ENCODE measurements at places on chromosomes 7 and 10.

DNA sequence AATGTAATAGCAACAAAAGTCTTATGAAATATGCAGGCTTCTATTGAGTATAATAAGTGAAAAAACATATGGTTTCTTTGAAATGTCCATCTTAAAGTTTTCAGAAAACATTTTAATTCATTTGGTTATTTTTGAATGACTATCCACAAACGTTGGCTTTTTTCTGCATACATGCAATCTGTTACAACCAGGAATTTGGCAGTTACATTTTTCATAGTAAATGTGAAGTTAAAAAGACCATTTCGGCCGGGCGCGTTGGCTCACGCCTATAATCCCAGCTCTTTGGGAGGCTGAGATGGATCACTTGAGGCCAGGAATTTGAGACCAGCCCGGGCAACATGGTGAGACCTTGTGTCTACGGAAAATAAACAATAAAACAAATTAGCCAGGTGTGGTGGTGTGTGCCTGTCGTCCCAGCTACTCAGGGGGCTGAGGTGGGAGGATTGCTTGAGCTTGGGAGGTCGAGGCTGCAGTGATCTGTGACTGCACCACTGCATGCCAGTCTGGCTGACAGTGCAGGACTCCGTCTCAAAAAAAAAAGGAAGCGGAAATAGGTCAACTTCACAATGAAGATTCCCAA is 73.9 kb upstream of the NMT2 start:
- no peak for DNase-seq

DNA sequence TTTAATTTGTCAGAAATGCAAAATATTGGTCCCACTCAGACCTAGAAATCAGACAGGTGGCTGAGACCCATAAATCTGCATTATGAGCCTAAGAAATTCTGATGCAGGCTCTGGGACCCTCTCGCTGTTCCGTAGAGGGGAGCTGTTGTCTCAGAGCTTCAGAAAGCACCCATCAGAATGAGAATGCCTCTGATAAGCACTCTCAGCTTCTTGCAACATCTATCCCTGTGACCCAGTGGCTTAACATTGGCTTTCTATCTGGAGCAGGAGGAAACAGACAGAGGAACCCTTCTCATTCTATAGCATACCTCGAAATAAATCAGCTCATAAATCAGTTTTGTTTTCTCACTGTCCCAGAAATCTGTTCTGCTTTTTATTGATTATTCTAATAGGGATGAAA is 184.6 kb upstream of the SP4 start:
- no peak for DNase-seq

GRCh38 chr10:107371801-107372200 is 207.3 kb upstream of the SORCS1 start:
- no peak for DNase-seq

- no peak for DNase-seq
Measured at GRCh38 chr10:13219685-13220670, 14.2 kb downstream of the UCMA start.

DNA sequence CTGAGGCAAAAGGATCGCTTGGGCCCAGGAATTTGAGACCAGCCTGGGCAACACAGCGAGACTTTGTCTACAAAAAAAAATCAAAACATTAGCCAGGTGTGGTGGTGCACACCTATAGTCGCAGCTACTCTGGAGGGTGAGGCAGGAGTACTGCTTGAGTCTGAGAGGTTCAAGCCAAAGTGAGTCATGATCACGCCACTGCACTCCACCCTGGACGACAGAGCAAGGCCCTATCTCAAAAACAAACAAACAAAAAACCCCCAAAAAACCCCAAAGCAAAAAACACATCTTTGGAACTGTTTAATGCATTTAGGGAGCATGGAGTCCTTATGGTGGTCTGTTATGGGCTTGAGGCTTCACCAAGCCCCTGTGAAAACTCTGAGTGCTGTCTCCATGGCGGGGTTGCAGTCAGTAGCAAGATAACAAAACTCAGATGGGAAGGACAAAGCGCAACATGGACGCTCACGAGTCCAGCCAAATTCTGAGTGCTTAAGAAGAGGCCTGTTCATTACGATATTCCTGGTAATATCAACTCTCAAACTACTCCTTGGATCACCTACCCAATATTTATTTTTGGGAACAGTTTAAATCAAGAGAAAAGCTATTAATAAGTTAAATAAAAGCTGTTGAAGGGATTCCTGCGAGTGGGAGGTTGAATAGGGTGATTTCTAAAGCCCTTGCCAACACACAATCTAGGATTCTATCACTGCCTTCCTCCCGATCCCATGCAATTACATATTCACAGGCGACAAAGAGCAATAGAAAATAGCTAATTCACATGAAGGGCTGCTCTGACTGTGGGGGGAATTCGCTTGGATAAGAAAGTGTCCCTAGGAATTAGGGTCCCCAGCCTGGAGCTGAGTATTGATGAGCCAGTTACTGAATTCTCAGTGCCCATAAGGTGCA is 123.3 kb downstream of the HIPK2 start:
- DNase-seq, result no peak

GRCh38 chr7:2379821-2380450 is 23.5 kb upstream of the CHST12 start:
- no peak for DNase-seq

- no peak for DNase-seq
Measured at GRCh38 chr10:90461437-90462155, 396.2 kb downstream of the HTR7 start.
